GM23248 (cell line): ENCODE measurements at places on chromosomes 2 and 18.

GRCh38 chr18:57941841-57942489 is 102.1 kb upstream of the NEDD4L start:
- H3K36me3 ChIP-seq, result no peaks in the 10 kb centered on the region
- H3K27me3 ChIP-seq, result peaks cover 28% of the 10 kb centered on the region
- no peaks in the 10 kb centered on the region for H3K4me1 ChIP-seq
- H3K4me3 ChIP-seq, result no peak overlapping the region
- no peak overlapping the region for H3K27ac ChIP-seq

DNA sequence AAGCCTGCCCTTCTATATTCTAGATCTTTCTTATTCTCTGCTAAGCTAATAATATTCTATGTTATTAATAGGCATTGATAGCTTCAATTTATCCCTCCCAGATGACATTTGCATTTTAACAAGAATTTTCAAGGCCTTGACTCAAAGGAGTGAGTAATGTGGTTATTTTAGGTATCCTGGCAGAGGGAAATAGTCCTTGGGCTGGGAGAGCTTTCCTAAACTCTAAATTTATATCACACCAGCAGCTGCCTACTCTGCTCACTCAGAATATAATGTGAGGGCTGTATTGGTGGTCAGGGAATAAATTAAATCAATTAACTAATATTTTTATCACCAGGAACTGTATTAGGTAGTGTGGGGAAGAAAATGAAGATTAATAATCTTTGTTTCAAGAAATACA is 74.8 kb upstream of the ADAM23 start:
- H3K36me3 ChIP-seq, result no peaks in the 10 kb centered on the region
- H3K27ac ChIP-seq, result no peak overlapping the region
- no peaks in the 10 kb centered on the region for H3K27me3 ChIP-seq
- H3K4me3 ChIP-seq, result no peak overlapping the region
- peak; percentile 26 for DNase-seq

- H3K36me3 ChIP-seq, result no peaks in the 10 kb centered on the region
- H3K27me3 ChIP-seq, result no peaks in the 10 kb centered on the region
- no peak overlapping the region for H3K27ac ChIP-seq
Measured at GRCh38 chr2:120480903-120481445, 135.0 kb downstream of the INHBB start.

DNA sequence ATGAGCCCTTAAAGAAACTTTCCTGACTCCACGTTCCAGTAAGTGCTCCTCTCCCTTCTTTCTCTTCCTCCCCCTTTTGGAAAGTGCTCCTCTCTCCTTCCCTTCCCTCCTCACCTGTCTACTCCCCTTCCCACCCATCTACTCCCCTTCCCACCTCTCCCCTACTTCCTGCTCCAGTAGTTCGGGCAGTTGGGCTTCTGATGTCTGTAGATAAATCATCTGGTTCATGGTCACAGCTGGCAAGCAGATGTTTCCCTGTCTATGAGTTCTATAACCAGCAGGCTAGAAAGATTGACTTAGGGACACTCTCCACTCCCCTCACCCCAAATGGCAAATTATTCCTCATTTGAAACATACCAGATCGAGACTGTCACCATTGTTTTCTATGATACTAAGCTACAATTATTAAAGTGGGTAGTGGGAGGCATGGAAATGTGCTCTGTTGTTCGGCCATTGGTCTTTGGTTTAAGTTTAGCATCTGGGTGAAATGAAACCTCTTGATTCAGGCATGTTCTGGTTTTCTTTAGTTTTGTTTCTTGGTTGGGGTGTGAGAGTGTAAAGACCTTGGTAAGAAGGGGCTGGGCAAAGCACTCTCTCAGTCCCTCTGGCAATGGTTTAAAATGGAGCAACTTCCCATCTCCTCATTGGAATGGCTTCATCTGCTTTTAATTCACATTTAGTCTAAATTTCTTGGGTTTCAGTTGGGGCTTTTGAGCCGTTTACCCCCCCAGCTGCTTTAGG is 413.2 kb upstream of the SPRED2 start:
- no peak overlapping the region for H3K27ac ChIP-seq
- H3K27me3 ChIP-seq, result no peaks in the 10 kb centered on the region
- no peaks in the 10 kb centered on the region for H3K36me3 ChIP-seq
- no peak for DNase-seq

DNA sequence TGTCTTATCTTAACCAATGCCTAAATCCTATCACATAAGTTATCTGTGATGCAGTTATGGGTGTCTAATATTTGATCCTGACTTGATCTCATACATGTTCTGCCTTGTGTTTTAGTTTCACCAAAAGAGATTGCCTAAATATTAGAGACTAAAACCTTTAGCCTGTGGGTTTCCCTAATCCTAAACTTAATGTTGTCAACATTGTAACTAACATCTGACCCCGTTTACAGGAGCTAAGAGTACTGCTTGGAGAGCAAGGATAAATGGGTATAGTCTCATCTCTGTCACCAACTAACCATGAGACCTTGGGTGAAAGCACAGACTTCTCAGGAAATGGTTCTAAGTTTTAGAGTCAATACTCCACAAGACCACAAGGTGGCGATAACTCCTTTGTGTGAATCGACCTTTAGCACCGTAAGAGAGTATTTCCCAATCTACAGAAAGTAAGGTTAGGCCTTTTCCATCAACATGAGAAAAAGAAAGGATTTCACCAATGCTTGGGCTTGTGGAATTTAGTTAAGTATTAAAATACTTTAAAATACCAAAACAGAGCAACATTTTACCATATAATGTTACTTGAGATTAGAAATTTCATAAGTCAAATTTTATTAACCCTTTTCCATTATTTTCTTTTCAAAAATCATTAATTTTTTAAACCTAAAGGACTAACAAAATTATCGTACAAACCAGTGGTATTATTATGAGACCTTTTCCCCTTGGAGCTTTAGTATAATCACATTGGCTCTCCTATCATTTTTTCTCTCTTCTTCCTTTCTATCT is 60.5 kb downstream of the G6PC2 start:
- H3K4me3 ChIP-seq, result no peak overlapping the region
- no peaks in the 10 kb centered on the region for H3K4me1 ChIP-seq
- peaks cover 8% of the 10 kb centered on the region; the same call in 1 of the 2 replicates for H3K27me3 ChIP-seq
- DNase-seq, result peak; percentile 81
- H3K36me3 ChIP-seq, result no peaks in the 10 kb centered on the region
- H3K27ac ChIP-seq, result no peak overlapping the region

- DNase-seq, result no peak
- H3K36me3 ChIP-seq, result no peaks in the 10 kb centered on the region
- H3K4me3 ChIP-seq, result no peak overlapping the region
- no peaks in the 10 kb centered on the region for H3K27me3 ChIP-seq
- H3K4me1 ChIP-seq, result peaks cover 5% of the 10 kb centered on the region; the same call in 1 of the 2 replicates
- H3K27ac ChIP-seq, result no peak overlapping the region
Measured at GRCh38 chr2:95275151-95275515, 884 bp downstream of the PROM2 start.

- H3K4me1 ChIP-seq, result no peaks in the 10 kb centered on the region
- no peaks in the 10 kb centered on the region for H3K36me3 ChIP-seq
- no peak for DNase-seq
- H3K27me3 ChIP-seq, result no peaks in the 10 kb centered on the region
- no peak overlapping the region for H3K4me3 ChIP-seq
Measured at GRCh38 chr2:98295721-98296414, 50.4 kb upstream of the CNGA3 start.

GRCh38 chr2:96315400-96316071 is 9.6 kb upstream of the ITPRIPL1 start:
- no peak overlapping the region for H3K4me3 ChIP-seq
- H3K4me1 ChIP-seq, result peaks cover 7% of the 10 kb centered on the region
- H3K36me3 ChIP-seq, result no peaks in the 10 kb centered on the region
- no peaks in the 10 kb centered on the region for H3K27me3 ChIP-seq
- H3K27ac ChIP-seq, result peak overlapping the region; percentile 53
- peak; percentile 76 for DNase-seq

GRCh38 chr2:80748592-80748991 is 444.0 kb upstream of the LRRTM1 start:
- no peaks in the 10 kb centered on the region for H3K4me1 ChIP-seq
- no peak for DNase-seq
- H3K4me3 ChIP-seq, result no peak overlapping the region
- H3K27me3 ChIP-seq, result no peaks in the 10 kb centered on the region

DNA sequence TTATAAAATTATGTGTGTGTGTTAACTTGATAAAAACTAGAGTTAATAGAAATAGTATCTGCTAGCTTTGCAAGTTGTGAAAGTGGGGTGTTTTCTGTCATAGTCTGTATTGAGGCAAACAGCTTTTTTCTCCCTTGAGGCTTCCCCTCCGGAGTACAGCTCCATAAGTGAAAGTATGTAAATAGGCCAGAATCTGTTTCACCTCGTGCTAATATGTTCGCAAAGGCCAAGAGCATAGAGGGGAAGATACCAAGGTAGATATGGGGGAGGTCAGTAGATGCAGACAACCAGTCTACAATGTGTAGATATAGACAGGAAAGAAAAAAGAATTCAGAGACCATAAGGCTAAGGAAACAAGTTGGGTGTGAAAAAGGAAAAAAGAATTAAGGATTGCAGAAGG is 72.9 kb downstream of the PTRHD1 start:
- no peaks in the 10 kb centered on the region; the same call in 1 of the 2 replicates for H3K36me3 ChIP-seq
- H3K27me3 ChIP-seq, result no peaks in the 10 kb centered on the region
- H3K4me3 ChIP-seq, result no peak overlapping the region
- H3K4me1 ChIP-seq, result peaks cover 19% of the 10 kb centered on the region

- H3K4me3 ChIP-seq, result no peak overlapping the region
- H3K27ac ChIP-seq, result no peak overlapping the region
- DNase-seq, result no peak
Measured at GRCh38 chr2:233202531-233202944, 48.9 kb upstream of the ATG16L1 start.
